ENCODE measurements at places on chromosomes 16 and 17.

GRCh38 chr16:66647866-66648265 is 43.4 kb downstream of the CMTM3 start:
- no peak for DNase-seq

GRCh38 chr17:29833801-29834200 is 96.2 kb downstream of the SSH2 start:
- no peak for DNase-seq

GRCh38 chr17:72976971-72977770 is 115.3 kb downstream of the SLC39A11 start:
- no peak for DNase-seq

- DNase-seq: no peak
Measured at GRCh38 chr17:67323445-67323844, 42.9 kb downstream of the PSMD12 start.

GRCh38 chr16:57341062-57341440 is 17.5 kb upstream of the CCL22 start:
- DNase-seq: no peak

GRCh38 chr16:56841233-56841632 is 23.8 kb upstream of the SLC12A3 start:
- DNase-seq: peak; percentile 24

DNA sequence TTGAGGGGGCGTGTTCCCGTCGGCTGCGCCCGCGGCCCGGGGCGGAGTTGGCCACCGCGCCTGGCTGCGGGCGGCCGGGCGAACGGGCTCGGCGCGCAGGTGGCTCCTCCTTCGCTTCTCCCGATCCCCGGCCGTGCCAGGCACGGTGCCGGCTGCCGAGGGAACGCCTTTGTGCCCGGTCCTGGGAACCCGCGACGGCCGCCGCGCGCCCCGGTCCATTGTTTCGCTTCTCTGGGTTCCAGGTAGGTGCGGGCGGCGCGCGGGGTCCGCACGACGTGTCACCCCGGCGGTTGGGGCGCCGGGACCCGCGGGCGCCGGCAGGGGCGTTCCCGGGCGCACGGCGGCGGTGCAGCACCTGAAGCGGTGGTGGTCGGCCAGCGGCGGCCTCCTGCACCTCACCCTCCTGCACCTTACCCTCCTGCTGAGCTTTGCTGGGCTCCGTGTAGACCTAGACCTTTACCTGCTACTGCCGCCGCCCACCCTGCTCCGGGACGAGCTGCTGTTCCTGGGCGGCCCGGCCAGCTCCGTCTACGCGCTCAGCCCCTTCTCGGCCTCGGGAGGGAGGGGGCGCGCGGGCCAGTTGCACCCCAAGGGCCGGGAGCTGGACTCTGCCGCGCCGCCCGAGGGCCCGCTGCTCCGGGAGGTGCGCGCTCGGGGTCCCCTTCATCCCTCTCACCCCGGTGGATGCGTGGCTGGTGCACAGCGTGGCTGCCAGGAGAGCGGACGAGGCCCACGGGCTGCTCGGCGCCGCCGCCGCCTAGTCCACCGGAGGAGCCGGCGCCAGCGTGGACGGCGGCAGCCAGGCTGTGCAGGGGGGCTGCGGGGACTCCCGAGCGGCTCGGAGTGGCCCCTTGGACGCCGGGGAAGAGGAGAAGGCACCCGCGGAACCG is 99.9 kb downstream of the EFCAB13 start:
- peak; percentile 42 for DNase-seq

GRCh38 chr16:81600275-81600674 is 155.7 kb downstream of the CMIP start:
- DNase-seq: peak; percentile 7

- DNase-seq: no peak
Measured at GRCh38 chr16:84498859-84499620, 5.4 kb downstream of the MEAK7 start.

GRCh38 chr16:65406933-65407332 is 285.1 kb upstream of the CDH11 start:
- no peak for DNase-seq

- no peak for DNase-seq
Measured at GRCh38 chr16:1310832-1311200, 1.4 kb downstream of the UBE2I start.

DNA sequence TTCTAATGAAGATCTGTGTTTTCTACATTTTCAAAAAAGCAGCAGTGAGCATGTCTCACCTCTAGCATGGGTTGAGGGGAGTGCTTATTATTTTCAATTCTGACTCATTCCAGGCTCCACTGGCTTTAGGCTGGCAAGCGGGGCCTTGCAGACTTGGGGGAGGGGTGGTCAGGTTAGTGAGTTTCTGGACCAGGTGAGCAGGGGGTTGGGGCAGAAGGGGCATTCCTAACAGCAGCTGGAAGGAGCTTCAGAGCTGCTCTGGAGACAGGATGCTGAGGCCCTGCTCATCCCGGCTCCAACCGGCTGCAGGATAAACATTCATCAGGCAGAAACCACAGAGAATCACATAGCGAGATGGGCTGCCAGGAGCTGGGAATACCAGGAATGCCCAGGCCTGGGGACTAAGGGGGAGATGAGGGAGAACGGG is 10.5 kb upstream of the KRT19 start:
- no peak for DNase-seq

DNA sequence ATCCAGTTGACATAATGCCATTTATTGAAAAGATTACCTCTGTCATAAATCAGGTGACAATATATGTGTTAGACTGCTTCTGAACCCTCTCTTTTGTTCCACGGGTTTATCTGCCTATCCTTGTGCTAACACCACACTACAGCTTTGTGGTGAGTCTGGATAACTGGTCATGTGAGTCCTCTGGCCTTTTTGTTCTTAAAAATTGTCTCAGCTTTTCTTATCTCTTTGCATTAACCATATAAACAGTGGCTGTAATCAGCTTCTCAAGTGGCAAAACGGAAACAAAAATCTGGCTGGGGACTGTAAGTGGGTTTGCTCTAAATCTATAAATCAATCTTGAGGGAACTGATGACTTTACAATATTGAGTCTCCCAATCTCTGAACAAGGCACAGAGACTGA is 44.6 kb downstream of the STX8 start:
- DNase-seq: no peak

DNA sequence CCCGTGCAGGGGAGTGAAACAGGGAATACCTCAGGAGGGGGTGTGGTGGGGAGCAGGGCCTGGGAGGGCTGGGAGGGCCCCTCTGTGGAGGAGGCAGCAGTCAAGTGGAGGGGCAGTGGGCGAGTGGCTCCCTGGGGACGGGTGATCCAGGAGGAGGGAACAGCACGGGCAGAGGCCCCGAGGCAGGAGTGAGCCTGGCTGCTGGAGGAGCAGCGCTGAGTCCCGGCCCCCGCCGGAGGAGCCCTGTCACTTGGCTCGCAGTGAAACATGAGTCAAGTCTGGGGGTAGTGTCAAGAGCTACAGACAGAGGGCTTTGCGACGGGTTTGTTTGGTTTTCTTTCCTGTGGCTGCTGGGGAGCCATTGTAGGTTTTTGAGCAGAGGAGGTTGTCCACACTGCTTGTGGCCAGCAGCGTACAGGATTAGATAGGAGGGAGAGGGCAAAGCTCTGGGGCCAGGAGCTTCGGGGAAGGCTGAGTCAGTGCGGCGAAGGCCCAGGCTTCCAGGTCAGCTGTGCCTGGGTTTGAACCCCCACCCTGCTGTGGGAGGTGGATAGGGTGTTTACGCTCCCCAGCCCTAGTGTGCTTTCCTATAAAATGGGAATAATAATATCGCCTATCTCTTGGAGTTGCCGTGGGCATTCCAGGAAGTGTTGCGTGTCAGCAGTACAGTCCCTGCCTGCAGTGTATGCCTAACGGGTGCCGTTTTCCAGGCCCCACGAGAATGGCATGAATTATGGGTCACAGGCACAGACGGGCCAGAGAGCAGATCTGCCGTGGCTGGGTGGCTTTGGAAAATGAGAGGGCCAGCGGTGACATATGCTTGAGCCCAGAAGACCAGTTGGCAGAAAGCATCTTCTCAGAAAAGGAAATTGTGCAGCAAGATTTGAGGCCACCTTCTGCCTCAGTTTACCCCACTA is 115.9 kb upstream of the CIBAR2 start:
- DNase-seq: peak; percentile 74

GRCh38 chr16:80682421-80683070 is 121.9 kb downstream of the CDYL2 start:
- no peak for DNase-seq

DNA sequence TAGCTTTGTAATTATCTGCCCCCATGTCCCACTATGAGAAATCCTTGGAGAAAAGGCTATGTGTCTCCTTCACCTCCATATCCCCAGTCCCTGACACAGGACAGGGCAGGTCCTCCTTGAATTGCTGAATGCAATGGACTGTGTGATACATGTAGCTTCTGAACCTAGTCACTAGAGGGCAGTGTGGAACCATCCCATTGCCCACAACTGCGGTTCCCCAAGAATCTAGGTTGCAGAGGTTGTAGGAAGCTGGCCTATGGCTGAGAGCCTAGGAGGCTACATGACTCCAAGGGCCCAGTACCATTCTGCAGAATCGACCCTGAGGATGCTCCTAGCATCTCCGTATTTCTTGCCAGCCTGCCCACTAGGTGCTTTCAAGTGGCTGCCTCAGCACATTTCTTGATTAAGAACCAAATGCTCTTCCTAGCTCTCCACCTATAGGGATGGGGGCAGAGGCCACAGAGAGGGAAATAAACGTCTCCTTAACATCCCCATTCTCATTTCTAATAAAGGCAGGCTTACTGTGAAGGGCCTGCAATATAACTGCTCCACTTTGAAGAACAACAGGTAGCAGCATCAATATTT is 394.0 kb downstream of the CA10 start:
- DNase-seq: peak; percentile 42

- DNase-seq: no peak
Measured at GRCh38 chr17:35183332-35183731, 10.9 kb downstream of the SLC35G3 start.

GRCh38 chr16:86533767-86534351 is 21.2 kb downstream of the MTHFSD start:
- DNase-seq: no peak

DNA sequence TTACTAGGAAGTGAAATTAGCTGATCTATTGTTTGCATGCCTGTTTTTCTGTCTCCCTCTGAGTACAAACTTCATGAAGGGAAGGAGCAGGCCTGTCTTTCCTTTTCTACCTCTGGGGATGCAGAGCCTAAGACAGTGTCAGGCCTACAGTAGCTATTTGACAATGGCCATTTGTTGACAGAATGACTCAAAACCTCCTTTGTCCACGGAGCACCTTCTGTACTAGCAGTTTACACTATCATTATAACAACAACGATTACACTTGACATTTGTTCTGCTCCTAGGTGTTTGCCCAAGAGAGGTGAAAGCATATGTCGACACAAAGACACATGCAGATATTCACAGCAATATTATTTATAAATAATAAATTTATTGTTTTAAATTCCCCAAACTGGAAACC is 132.3 kb upstream of the IRX3 start:
- DNase-seq: no peak

- no peak for DNase-seq
Measured at GRCh38 chr17:77032929-77033328, 107.8 kb upstream of the SEC14L1 start.

GRCh38 chr16:6643080-6643686 is 689.5 kb upstream of the RBFOX1 start:
- DNase-seq: peak; percentile 46

- DNase-seq: no peak
Measured at GRCh38 chr17:38672788-38673706, 1.7 kb downstream of the EPOP start.

GRCh38 chr16:83762141-83762991 is 45.4 kb upstream of the HSBP1 start:
- peak; percentile 1 for DNase-seq

GRCh38 chr16:62965831-62966230 is 929.6 kb upstream of the CDH8 start:
- DNase-seq: no peak

DNA sequence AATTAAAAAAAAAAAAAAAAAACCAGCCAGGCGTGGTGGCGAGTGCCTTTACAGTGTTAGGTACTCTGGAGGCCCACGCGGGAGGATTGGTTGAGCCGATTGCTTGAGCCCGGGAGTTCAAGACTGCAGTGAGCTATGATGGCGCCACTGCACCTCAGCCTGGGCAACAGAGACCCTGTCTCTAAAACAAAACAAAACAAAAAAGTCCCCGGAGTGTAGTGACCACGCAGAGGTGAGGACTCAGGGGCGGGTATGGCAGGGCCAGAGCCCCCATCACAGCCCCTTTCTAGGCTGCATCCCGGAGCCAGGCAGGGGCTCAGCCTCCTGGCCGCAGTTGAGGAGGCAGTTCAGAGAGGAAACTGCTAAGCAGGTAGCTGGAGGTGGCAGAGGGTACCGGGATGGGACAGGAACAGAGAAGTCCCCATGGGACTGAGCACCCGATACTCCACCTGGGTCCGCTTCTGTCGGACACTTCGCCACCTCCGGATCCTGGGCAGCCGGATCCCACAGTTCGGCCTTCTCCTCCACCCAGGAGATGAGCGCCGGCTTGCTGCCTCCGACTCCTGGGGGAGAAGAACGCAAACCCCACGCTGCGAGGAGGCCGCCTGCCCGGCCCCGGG is 800 bp downstream of the ZNF747 start:
- DNase-seq: no peak

- DNase-seq: no peak
Measured at GRCh38 chr17:77074681-77075080, 66.1 kb upstream of the SEC14L1 start.

DNA sequence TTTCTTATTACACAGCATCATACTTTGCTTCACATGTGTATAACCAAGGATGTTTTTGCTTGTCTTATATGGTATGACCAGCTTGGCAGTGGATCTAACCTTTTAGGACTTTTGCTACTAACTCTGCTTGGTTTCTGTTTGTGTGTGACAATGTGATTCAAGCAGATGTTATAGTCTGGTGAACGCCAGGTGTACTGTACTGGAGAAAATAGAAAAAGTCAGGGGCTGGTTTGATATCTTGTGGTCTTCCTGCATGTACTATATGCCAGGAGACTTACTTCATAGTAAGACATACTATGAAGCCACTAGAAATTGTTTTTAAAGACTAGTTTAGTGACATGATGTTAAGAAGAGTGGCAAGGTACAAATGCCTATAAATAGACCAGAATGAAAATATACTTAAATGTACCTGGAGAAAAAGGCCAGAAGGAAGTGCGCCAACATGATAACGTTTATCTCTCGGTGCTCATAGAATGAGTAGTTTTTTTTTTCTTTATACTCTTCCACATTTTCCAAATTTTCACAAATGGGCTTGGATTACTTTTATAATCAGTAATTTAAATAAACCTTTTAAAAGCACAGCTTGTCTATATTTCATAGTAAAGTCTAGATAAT is 112.3 kb downstream of the PRKCA start:
- no peak for DNase-seq

GRCh38 chr17:78534492-78535272 is 42.5 kb downstream of the DNAH17 start:
- DNase-seq: peak; percentile 24

DNA sequence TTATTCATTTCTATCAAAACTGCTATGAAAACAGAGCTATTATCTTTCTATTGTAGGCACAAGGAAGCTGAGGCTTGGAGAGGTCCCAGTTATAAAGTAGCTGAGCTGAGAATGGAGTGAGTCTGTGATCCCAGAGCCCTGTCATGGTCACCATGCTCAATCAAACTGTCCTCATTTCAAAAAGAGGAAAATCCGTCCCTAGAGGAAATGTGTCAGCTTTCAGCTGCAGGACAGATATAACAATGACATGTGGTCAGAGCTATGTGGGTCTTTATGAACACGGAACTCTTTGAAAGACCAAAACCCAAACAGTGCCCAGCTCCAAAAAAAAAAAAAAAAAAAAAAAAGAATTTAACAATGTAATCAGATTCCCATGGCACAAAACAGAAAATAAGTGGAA is 266.1 kb downstream of the XYLT1 start:
- DNase-seq: no peak
